ENCODE measurements at places on chromosomes 1 and 21.

- no peak for DNase-seq
Observed at GRCh38 chr1:221522529-221522940, 219.4 kb downstream of the DUSP10 start.

GRCh38 chr1:226882631-226883409, 12.4 kb downstream of the PSEN2 start:
- peak; percentile 54 for DNase-seq

DNA sequence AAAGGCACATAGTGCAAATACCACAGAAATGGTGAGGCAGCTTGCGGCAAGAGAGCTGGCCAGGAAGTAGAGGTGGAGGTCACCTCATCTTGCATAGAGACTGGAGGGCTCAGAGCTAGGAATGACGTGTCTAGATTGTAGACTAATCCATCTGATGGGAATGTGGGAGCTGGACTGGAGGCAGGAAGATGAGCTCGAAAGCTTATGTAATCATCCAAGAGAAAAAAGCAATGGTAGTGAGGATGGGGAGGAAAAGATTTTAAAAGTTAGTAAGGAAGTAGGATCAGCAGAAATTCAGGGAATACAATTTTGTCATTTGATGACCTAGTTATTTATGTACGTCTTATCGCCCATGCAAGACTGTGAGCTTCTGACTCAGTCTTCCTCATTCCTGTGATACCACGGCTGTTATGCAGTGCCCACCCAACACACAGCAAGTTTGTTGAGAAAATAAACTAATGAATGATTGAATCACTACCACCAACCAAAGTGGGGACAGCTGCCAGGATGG, 123.9 kb downstream of the RRAGC start:
- no peak for DNase-seq

DNA sequence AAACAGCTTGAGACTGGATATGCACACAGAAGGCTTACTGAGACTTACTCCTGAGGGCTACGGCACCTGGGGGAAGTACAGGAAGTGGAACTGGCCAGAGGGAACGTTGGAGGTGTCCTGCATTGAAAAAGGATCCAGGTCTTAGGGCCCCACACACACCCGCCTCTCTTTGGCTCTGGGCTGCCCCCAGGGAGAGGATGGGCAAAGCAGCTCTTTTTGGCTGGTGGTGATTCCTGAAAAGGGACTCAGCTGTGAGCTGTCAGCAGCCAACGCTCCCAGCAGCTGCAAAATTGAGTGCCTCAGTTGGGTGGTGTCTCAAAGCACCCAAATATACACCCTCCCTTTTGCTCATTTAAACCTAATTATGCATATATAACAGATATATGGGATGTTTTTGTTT, 213.2 kb downstream of the TNR start:
- DNase-seq: no peak

DNA sequence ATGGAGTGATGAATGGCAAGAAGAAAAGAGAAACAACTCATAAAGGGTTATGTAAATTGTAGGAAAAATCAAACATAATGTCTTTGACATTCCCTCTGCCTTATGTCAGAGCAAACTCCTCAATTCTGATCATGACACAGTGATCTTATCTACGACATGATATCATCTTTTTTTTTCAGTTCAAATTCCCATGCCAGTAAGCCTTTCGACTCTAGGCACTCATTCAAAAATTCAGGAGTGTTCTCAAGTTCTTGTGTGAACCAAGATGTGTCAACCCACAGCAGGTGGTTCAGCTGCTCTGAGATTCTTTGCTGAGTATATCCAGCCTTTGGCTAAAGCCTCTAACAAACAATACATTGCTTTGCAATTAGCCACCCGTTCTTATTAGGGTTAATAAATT, 97.1 kb upstream of the ESRRG start:
- DNase-seq: no peak

DNA sequence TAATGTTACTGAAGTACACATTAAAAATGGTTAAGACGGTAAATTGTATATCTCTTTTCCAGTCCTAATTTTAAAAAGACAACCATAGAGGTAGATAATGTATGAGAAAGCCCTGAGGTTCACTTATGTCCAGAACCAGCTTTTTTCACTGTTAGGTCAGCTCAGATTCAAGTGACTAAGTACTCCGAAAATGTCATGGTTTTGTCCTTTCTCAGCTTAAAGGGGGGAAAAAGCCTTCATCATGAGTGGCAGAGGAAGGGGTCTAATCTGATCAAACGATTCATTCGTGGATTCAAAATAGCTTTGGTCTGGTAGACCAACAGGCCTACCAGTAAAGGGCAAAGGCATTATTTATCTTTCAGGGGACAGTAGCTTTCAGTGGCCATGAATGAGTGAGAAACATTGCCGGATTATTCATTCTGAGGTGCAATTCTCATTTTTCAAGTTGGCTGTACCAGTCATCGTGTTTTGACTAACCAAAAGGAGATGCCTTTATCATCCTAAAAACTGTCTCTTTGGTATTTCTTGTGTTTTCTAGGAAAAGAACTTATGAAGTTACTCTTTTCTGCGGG, 208.4 kb downstream of the HHIPL2 start:
- no peak for DNase-seq

DNA sequence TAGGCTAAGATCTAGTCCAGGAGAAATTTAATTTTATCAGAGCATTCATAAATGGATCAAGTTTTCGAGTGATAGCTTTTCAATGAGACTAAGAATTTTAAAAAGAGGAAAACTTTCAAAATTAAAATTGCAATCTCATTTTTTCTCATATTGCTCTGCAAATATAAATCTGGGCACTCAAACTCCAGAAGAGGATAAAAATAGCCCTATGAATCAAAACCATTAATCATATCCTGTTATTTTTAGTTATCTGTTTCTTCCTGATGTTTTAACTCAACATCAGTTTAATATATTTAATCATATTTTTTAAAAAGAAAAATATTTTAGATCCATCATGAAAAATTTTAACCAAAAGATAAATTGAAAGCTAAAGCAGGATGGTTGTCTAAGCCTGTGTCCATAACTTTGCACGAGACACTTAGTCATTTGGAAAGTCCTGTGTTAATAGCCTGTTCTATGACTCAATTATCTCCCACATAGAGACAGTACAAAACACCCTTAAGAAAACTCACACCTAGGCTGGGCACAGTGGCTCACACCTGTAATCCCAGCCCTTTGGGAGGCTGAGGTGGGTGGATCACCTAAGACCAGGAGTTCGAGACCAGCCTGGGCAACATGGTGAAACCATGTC, 17.1 kb upstream of the PRRC2C start:
- no peak for DNase-seq

- DNase-seq: no peak
Observed at GRCh38 chr1:168636200-168636599, 59.8 kb downstream of the XCL1 start.

Data from activated CD4-positive, alpha-beta T cell treated with anti-CD3 and anti-CD28 coated beads, Interleukin-2, amount 10 ng/mL, durations not matched to agents 7 days and 5 days (primary cell).